ENCODE measurements at places on chromosomes 1 and 21.

DNA sequence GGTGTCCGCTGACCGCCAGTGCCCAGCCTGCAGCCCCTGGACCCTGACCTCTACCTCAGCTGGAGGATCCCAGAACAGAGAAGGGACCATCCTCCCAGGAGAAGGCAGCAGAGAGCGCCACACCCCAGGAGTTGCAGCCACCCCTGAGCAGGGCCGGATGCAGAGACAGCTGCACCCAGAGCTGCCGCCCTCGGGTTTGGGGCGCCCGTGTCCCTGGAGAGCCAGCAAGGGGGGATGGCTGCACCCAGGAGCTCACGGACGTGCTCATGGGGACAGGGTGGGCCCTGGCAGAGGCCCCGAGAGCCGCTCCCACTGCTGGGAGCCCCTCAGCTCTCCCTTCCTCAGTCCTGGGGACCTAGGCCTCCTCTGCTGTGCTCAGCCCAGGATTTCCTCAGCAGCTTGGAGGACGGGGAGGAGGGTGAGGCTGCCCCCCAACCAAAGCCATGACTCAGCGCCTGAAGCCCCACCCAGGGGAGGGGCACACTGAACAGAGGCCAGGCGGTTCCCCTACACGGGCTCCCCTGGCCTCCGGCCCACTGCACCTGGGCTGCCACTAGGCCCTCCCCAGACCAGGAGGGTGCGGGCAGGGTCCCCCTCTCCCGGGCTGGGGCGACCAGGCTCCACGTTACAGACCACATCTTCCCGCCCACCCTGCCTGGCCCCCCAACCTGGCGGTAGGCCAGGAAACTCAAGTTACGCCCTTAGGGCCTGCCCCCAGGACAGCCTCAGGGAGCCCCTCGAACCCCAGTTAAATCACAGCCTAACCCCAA, 2.2 kb downstream of the ACAP3 start:
- DNase-seq, result peak; percentile 59

DNA sequence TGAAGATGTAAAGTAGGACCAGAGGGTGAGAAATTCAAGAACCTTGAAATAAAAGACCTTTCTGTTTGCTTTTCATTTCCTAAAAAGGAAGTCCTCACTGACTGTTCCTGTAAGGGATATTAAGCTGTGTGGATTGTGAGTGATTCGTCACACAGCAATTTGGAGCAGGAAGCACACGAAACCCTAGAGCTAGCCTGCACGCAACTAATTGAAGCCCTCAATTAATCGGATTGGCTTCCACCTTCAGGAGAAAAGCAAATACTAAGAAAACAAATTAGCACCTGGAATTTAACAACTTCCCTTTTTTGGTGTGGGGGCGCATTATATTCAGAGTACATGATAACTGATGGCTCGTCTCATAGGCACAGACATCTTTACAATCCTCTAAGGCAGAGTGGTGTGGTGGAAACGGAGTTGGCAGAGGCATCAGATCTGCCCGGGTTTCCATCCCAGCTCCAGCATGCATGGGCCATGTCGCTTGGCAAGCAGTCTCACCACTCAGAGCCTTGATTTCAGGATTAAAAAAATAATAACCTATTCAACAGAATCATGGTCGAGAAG, 95.2 kb downstream of the KCNJ15 start:
- no peak for DNase-seq

DNA sequence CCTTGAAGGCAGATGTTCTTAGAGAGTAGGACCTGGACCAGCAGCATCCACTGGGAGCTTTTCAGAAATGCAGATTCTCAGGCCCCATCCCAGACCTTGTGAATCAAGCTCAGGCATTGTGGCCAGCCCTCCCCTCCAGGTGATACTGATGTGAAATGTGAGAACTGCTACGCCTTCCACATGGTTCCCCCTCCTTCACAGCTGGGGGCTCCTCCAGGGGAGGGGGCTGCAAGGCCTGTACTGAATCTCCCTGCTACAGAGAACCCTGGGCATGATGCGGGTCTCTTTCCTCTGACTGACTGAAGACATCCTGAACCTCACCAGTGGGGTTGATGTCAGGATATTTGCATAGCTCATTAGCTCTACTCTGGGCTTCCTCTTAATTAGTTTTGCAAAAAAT, 141.8 kb upstream of the CSF3R start:
- DNase-seq, result no peak

DNA sequence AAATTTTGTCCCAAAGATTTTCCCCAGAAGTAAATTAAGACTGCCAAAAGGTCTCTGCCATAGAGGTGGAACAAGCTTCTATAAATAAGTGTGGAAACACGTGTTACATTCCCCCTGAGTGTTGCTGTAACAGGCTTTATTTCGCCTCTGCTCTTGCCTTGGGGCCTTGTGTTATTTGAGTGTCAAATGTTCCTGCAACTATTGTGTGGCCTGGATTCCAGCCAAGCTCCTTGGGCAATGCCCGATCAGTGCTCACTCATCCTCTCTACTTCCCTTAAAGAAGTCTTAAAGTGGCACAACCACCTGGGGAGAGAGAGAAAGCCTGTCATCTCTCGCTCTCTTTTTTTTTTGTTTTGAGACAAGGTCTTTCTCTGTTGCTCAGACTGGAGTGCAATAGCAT, 156.7 kb downstream of the NR5A2 start:
- no peak for DNase-seq

GRCh38 chr1:91870322-91870721, 15.6 kb downstream of the TGFBR3 start:
- no peak for DNase-seq

DNA sequence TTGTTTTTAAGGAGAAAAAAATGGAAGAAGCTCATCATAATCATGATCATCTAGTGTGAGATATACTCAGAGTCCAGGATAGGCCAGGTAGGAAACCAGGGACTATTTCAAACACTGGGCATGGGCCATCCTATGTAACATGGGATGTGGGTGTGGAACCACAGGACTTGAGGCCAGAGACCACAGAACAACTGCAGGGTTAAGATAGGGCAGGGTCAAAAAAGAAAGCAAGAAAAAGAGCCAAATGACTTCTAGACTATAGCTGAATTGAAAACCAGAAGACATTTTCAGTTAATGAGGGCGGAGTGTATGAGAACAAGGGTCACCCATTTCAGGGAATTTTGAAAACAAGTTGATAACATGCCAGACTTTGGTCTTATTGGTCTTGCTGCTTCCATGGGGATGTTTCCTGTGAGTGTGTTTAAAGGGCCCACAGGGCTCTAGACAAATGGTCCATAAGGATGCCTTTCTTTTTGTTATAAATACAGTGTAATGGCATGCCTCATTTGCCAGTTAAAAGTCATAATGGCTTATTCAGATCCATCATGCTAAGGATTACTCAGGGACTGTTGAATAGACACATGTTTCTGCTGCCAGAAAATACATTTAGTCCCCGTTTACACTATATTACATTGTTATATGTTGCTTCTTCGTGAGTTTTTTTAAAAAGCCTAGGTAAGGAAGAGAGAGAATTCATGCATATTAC, 182.0 kb upstream of the C21orf91 start:
- DNase-seq, result no peak

- DNase-seq, result no peak
Observed at GRCh38 chr1:203217139-203217655, 12.3 kb downstream of the CHIT1 start.

DNA sequence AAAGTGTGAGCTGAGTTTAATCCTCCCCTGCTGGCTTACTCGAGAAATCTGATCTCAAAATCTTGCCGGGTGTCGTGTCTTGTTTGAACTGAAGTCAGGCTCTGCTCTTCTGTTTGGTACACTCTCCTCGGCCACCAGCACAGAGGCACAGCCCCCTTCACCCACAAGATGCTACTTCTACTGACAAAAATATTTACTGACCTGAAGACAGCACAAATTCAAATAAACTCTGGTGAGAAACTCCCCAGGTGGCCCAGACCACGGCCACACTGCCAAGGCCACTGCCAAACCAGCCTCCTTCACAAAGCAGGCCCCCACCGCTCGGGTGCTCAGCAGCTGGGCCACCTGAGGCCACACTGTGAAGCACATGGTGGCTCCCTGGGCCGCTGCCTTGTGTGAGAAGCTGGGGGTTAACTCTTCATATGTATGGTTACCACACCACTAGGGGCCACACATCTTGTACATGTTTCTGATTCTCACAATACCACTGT, 80.6 kb downstream of the TGFBR3 start:
- DNase-seq, result no peak

GRCh38 chr1:173427146-173428054, 49.7 kb upstream of the PRDX6 start:
- DNase-seq, result no peak

DNA sequence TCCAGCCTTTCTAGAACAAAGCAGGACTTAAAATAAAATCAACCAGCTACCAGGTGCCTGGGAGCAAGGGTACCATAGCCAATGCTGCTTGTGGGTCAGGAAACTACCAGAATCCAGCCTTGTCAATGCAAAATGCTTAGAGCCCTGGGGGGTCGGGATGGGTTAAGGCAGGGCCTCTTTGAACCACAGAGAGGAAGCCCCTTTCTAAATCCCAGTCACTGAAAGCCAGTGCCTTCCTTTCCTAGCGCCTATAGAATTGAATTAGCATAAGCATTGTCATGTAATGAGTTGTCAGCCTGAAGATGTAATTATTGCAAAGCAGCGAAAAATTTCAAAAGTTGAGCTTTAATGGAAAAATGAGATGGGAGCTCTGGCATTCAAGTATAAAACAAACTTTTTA, 176.6 kb upstream of the DAB1 start:
- DNase-seq, result no peak

- DNase-seq, result no peak
Observed at GRCh38 chr1:90507173-90507572, 209.9 kb downstream of the BARHL2 start.

- no peak for DNase-seq
Observed at GRCh38 chr21:33036430-33037162, 10.9 kb downstream of the OLIG2 start.

GRCh38 chr1:203172184-203173010, 3.2 kb downstream of the MYBPH start:
- peak; percentile 6 for DNase-seq

DNA sequence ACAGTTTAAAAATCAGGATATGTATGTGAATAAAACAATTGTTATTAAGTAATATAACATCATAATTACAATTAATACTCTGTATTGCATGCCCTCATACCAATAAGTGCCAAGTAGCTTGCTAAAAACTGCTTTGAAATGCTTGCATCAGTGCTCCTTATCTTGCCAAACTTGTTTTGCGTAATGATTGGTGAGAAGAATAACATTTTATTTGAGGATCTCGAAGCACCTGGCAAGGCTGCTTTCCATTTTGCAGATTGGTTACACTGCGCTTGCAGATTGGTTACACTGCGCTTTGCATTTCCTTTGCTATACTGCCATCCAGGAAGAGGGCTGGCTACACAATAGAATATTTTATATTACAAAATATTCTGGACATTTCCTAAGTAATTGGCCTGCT, 1.7 kb upstream of the PBX1 start:
- DNase-seq, result no peak

DNA sequence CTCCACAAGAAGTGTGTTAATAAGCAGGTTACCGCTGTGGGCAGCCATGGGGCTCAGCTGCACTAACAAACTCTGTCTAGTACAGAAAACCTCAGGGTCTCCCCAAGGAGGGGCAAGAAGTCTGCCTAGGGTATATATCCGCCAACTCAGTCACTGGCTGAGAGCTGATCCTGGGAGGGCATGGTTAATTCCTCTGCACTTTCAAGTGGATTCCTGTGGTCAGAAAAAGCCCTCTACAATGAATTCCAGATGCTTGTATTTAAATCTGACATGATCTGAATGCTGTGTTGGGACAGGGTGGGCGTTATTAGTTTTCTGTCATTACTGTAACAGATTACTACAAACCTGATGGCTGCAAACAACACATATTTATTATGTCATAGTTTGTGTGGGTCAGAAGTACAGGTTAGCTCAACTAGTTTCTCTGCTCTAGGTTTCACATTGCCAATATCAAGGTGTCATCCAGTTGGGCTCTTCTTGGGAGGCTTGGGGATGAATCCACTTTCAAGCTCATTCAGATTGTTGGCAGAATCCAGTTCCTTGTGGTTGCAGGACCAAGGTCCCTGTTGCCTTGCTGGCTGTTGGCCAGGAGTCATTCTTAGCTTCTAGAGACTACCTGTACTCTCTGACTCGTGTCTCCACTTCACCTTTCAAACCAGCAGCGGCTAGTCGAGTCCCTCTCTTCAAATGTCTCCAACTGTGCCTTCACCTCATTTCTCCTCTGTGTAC, 8.0 kb upstream of the SELE start:
- no peak for DNase-seq

- DNase-seq, result no peak
Observed at GRCh38 chr1:245972476-245972875, 534.6 kb downstream of the SMYD3 start.

GRCh38 chr21:44957901-44958451, 18.1 kb downstream of the SLX9 start:
- DNase-seq, result no peak

GRCh38 chr1:24850328-24850920, 79.7 kb downstream of the RUNX3 start:
- DNase-seq, result no peak

- DNase-seq, result no peak
Observed at GRCh38 chr1:27132624-27133023, 22.3 kb downstream of the SLC9A1 start.

GRCh38 chr1:167923324-167924056, 9.6 kb upstream of the ADCY10 start:
- DNase-seq, result no peak

DNA sequence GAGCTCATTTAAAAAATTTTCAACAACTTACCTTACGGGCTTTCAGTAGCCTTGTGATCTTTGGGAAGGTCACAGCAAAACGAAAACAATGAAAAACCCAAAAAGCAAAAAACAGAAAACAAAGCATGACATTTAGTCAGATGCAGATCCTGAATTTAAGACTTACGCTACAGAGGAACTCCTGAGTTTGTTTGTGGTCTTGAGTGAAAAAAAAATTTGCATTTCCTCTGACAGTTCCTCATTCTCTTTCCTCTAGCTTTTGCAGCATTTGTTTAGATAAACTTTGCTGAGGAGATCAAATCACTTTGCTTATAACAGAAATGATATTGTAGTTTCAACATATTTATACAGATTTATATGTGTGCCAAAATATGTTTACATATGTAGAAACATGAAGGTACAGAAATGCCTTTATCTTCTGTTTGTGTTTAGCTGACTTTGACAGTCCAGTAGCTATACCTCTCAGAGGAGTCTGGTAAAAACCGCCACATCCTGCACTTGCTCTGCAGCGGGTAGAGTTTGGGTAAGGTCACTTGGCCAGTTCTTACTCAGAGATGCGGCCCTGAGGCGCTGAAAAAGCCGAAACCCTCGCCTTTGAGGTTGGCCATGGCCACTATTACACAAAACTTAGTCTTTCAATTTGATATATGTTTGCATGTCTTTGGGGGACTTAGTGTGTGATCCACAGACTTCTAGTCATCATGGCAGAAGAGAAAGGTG, 142.5 kb downstream of the TNR start:
- no peak for DNase-seq

DNA sequence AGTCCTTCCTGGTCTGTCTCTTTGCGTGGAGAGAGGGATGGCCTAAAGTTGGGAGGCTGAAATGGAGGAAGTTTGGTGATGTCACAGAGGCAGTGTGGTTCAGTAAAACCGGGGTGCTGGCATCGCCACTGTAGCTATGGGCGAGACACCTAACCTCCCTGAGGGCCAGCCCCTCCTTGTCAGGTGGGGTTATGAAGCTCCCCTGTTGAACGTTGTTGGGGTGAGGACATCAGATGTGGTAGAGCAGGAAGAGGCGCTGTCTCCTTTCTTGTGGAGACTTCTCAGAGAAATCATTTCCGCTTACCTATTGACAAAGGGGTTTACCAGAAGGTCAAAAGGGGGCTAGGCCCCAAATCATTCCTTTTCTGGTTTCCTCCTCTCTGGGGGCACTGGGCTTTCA, 294.7 kb downstream of the SIPA1L2 start:
- DNase-seq, result no peak

- DNase-seq, result no peak
Observed at GRCh38 chr1:54481201-54481884, 66.7 kb upstream of the ACOT11 start.
